Uterus (tissue), 4 donors: ENCODE measurements at places on chromosomes 12 and 14.

GRCh38 chr12:62625228-62625627 is 158.6 kb downstream of the MON2 start:
- DNase-seq, result no peak

DNA sequence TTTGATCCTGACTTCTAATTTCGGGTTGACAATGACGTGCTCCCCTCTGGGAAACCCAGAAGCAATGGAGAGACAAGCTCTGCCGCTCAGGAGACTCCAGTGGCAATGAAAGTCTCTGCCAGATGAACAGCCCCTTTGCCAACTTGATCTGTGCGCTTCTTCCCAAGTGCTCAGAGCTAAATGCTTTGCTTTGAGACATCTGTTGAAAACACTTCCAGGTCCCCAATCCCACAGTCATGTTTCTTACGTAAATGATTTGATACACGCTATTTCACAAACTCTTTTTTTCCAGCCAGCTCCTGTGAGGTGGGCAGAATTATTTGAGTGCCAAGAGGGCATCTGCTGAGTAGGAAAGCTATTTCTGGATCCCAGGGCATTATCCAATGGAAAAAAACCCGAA is 147.6 kb downstream of the RIMBP2 start:
- no peak for DNase-seq

- DNase-seq, result no peak
Measured at GRCh38 chr12:58028294-58028693, 86.9 kb downstream of the ATP23 start.

DNA sequence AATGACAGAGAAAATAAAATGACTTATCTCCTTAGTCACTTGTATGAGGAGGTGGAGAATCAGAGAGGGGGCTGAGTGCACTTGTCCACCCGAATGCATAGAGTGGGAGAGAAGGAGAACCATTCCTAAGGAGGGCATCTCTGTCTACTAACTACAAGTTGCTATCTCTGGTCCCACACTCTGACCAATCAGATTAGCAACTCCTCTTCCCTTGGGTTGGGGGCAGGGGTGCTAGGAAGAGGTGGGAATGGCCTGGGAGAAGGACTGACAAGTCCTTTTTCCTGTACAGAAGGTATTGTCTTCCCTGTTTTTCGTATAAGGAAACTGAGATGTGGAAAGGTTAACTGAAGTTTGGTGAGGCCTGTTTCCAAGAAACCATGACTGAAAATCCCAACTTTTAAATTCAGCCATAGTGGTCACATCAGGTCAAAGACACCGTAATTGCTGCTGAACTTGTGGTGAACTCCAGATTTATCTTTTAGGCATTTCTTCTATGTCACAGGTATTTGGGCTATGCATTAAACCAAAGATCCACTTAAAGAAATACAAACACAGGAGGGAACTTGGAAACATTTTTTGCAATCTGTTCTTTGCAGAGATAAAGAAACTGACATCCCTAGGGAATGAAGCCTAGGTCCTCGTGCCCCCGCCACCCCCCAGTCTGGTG is 207.8 kb downstream of the CRADD start:
- no peak for DNase-seq

DNA sequence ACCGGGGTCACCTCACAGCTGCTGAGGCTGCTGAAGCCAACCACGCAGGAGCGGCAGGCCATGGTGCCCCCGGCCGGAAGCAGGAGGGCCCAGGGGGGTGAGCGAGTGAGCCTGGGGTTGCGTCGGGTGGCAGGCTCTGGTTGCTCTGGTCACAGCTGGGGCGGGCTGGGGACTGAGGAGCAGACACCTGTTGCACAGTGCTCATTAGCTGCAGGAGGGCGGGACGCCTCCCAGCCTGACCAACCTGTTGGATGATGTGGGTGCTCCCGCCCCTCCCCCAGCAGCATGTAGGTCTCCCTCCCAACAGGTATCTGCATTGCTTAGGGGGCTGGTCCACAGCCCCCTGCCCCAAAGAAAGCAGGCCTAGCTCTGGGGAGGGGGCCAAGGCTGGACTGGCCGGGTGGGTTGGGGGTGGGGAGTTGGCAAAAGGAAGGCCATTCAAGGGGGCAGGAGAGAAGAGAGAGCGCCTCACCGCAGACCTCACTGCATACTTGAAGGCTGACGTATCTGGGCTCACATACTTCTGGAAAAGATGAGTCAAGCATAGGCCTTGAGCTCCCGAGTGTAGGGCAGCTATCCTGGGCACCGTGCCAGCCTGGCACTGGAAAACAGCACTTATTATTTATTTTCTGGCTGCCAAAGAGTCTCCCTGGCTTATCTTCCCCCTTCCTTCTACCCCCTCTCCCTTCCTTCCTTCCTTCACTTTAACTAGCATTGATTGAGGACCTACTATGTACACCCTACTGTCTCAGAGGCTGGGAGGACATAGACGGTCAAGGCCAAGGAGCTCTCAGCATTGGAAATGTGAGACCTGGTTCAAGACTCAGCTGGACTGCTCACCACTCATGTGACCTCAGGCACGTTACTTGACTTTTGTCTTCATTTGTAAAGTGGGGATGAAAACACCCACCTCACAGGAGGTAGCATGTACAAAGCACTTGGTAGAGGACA is at the start of gene KRT80:
TSS of gene KRT80 (minus strand) at position 174 of the 951 bp plus-strand sequence. CDS start at position 62, 112 bp downstream.
- peak; percentile 92 for DNase-seq

DNA sequence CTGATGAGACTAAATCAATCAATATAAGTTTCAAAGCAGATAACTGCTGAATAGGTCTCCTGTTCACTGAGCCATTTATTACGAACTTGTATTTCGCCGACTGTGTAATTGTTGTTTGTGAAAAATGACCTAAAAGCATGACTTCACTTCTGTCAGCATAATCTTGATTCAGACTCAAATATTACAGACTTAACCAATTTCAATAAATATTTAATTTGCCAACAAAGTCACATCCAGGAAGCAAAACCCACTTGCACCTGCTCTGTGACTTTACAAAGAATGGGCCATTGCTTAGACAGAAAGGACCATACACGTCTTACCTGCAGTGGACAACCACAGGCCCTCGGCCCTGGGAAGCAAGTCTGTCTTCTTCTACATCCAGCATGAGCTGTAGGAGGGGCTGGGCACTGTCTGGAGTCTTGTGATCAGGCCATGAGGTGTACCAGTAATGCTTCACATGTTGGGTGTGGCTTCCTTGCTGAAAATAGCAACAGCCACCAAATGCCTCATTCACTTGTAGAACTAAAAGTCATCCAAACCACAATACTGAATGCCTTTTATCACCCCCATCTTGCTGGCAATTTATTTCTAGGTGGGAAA is 23.5 kb upstream of the PTPRB start:
- DNase-seq, result peak; percentile 36

DNA sequence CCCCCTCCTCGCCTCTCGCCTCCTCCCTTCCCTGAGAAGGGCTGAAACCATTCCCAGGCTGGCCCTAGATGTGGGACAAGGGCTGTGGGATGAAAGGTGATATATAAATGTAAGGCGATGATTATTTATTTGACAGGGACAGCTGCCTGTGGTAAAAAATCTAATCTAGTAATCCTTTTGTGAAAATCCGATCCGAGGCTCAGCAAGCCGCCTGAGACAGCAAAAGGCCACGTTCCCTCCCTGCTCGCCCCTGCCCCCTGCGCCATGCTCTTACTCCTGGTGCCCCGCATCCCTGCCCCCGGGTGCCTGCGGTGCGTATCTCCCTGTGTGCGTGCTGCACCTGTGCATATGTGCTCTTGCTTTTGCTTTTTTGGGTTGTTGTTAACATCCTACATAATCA is 65.2 kb downstream of the TSPAN9 start:
- DNase-seq, result no peak

DNA sequence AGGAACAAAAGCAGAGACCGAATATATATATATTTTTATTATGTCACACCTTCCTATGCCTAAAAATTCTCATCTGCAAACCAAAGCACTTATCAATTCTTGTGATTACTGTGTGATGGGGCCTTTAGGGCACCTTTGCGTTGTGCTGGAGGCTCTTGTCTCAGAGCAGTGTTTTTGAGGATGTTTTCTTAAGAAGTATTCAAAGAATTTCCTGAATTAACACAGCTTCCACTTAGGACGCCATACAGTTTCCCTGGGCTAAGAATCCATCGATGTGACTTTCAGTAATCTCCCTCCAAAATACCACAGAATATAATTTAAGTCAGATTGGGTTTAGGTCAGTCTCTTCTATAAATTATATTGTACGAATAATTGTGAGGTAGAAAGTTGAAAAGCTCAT is 22.0 kb upstream of the HIF1A start:
- DNase-seq, result no peak

GRCh38 chr14:96297000-96297399 is 41.0 kb downstream of the BDKRB1 start:
- no peak for DNase-seq

DNA sequence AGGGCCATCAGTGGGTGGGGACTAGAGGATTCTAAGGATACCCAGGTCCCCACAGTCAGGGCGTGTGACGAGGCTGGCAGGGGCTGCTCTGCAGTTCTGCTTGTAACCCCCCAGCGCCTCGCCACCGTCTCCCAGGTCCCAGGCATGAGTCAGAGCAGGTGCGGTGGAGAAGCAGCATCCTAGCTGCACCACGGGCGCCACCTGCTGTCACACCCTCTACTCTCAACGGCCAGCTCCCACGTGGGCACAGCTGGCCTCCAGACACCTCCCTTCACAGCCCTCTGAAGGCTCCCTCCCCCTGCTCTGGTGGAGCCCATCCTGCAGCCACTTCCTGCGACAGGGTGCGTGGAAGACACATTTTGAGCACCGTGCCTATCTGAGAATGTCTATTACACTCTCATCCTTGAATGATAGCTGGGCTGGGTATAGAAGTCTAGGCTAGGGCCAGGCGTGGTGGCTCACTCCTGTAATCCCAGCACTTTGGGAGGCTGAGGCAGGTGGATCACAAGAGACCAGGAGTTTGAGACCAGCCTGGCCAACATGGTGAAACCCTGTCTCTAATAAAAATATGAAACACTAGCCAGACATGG is 6.9 kb upstream of the NUDT14 start:
- DNase-seq, result no peak

- no peak for DNase-seq
Measured at GRCh38 chr12:19633194-19633593, 193.9 kb downstream of the AEBP2 start.

DNA sequence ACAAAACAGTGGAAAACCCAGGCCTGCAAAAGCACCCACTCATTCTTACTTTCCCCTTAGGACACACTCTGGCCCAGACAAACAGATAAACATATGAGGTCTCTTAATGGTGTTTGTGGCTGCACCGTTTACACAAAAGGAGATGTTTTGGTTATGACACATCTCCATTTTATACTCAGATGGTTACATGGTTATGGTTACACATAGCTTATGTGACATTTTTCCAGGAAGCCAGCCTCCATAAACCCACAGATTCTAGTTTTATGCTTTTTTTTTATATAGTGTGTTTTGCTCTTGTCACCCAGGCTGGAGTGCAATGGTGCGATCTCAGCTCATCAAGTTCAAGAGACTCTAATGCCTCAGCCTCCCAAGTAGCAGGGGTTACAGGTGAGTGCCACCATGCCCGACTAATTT is 3.5 kb upstream of the KLRD1 start:
- DNase-seq, result no peak

DNA sequence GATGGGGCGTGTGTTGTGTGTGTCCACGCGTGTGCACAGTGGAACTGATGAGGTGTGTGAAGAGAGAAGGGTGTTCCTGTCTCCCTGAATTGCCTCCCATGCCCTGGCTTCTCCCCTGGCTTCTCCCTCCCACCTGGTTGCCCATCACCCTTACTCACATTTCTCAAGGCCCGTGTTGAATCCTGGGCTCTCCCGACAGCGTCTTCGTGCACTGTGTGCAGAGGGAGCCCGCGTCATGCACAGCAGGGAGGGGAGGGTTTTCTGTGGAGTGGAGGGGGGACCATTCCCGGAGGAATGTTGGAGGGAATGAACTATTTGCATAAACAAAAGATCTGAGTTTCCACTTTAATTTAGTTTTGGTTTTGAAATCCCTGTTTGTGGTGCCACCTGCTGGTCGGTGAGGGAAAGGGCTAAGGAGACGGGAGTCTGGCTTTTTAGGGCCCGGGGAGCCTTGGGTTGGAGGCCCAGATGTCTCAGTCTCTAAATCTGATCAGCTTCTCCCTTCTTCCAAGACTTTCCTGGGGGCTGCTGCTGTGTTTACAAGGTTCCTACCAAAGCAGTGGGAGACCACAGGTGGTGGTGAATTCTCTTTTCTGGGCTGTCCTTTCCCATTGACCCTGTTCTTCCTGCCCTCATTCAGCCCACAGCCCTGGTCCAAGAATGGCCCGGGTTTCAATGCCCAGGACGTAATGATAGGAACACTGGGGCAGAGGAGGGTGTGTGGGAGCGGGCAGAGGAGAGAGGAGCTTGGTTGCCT is at the start of gene C1R:
TSS of gene C1R (minus strand) at position 217 of the 757 bp plus-strand sequence. CDS start at position 160, 57 bp downstream.
- peak; percentile 88 for DNase-seq

DNA sequence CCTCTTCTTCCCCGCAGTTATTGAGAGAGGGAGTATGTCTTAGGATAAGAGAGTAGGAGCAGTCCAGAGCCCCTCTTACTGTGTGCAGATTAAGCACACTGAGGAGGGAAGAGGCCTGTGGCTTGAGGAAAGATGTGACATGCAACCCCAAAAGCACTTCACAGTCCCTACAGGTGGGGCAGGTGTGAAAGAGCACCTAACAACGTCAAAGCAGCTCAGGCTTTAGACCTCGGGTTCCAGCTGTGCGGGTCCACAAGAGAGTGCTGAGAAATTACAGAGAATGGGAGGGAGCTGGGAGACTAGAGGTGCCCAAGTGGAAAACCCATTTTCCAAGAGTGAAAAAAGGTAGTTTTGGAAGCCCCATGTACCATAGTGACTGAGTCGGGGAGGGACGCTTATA is 127.6 kb downstream of the SLC25A47 start:
- no peak for DNase-seq

DNA sequence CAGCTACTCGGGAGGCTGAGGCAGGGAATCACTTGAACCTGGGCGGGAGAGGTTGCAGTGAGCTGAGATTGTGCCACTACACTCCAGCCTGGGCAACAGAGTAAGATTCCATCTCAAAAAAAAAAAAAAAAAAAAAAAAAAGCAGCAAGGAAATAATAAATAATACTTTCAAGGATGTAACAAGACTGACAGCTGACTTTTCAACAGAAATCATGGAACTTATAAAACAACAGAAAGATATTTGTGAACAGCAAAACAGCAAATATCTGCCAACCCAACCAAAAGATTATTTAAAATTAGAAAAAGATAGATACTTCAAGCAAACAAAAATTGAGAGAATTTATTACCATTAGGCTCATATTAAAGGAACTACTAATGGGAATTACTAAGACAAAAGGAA is 115.1 kb downstream of the TSHR start:
- DNase-seq, result no peak

- no peak for DNase-seq
Measured at GRCh38 chr12:11896417-11896929, 174.3 kb upstream of the BCL2L14 start.

DNA sequence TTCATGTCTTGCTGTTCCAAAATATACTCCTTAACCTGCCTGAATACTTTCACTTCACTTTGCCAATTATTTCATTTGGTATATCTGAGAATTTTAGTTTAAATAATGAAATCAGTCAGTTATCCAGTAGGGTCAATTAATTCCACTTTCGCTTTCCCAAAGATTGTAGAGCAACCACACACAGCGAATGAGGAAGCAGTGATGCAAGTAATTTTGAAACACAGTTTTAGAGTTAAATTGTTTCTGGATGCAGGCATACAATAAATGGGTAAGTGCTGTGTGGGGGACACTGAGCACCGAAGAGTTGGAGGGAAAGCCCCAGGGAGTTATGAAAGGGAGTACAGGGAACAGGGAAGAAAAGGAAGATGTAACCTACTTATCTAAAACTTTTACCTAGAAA is 62.8 kb downstream of the TSHR start:
- no peak for DNase-seq
